HTR-8/SVneo (cell line): ENCODE measurements at places on chromosomes 6 and 20.

DNA sequence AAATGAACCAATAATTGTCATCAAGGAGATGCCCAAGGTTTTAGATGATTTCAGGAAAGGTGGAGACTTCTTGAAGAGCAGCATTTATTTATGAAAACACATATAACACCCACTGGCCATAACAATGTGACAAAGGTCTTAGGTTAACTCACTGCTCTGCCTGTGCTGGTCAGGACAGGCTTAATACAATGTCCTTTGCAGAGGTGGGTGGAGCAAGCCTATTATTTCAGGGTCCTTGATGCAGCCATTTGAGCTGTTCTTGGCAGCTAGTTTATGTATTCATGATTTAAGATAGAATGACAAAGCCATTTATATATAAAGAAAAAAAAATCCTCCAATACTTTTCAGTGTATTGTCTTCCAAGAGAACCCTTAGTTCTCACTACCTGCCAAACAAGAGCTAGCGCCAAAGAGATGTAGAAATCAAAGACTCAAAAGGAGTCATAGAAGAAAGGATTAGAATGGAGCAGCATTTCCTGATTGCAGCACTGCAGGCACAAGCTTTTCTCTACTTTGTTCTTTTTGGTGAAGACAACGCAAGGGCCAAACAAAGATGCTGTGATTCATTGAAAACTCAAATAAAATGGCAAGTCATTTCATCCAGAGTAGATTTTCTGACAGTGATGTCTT is 124.3 kb upstream of the TSHZ2 start:
- DNase-seq: no peak

DNA sequence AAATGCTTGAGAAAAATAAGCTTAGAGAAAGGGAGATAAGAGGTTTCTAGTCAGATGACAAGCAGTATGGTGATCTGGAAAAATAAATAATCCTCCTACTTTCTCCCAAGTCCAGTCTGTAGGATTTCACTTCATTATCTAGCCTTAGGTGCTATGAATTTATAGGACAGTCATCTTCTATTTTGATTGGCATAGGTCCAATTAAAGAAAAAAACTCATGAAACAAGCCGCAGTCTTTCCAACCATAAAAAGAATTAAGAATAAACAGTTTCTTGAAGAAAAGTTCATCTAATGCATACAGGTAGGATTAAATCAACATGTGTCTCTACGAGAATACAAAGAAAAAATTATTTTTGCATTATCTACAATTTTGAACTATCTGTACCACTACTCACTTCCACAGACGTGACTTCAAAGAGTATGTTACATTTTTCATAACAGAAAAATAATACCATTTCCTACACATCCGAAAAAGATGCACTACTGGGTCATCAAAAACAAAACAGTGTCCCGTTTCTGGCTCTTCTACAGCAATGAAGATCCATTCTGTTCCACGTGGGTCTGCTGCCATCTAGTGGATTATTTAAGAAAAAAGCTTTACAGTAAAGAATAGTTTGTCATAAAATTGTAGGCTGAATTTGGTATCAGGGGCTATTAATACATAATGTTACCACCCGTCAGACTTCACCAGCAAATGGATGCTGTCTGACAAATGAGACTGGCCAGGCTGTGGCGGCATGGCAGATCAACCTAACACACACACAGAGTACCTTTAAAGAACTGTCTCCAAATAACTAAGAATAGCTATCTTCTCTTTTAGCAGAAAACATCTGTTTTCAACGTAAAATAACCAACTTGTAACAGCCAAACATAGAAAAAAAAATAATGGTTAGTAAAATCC is 28.9 kb downstream of the STX7 start:
- peak; percentile 61 for DNase-seq

DNA sequence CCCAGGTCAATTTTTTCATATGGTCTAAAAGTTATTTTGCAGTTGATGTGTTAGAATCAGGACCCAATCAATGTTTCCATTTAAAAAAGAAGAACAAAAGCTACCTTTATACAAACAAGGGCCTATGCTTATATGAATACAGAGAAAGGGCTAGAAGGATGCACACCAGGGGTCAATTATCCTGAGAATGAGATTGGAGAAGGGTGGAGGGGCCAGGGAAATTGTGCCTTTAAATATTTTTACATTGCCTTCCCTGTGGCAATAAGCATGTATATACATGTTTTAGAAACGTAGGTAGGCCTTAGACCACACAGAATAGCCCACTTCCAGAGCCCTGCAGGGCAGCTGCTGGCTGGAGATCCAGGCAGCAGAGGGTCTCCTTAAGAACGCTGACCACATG is 12.7 kb downstream of the EXOC2 start:
- DNase-seq: no peak

DNA sequence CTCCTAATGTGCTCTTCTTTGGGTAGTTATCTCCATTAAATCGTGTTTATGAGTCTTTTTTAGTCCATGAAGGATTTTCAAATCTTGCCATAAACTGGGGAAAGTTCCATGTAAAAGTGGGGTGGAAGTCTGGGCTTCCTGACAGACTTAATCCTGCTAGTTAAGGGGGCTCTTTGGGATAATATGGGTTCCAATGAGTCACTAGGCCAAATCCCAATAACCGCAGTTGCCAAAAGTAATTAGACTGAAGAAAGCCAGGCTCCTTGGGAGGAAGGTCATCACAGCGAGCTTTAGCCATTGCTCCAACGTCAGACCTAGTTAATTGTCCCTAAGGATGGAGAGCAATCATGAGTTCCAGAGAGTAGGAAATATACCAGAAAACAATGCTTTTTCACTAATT is 10.8 kb downstream of the RSPO3 start:
- DNase-seq: no peak

GRCh38 chr20:25000268-25000801 is 7.8 kb upstream of the APMAP start:
- peak; percentile 51 for DNase-seq

GRCh38 chr20:45103072-45103471 is 2.1 kb upstream of the KCNS1 start:
- no peak for DNase-seq

- no peak for DNase-seq
These were observed 11.7 kb upstream of the RPS10 start for GRCh38 chr6:34437644-34437970.

- DNase-seq: no peak
These were observed 67.7 kb upstream of the PLEKHG1 start for GRCh38 chr6:150531957-150532356.

DNA sequence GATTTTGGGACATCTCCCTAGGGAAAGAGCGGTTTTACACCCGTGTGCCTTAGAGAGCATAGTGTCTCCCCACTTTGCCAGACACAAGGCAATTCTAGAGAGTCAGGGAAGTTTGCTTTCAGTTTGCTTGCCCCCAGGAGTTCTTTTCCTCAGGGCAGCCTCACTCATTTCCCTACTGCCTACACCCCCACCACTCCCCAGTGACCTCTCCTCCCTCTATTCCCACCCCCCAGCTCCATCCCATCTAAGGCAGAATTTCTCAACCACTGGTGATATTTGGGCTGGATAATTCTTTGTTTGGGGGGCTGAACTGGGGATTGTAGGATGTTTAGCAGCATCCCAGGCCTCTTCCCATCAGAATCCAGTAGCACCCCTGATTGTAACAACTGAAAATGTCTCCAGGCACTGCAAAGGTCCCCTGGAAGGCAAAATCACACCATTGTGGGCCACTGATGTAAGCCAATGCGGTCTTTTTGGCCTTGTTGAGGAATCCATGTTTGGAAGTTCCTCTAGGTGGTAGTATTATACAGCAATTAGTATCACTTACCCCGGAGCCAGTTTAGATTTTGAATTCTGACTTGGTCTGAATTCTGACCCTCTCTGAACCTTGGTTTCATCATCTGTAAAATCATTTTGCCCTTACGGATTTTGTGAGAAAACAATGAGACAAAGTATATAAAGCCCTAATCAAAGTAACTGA is 1.3 kb downstream of the EPPIN start:
- DNase-seq: peak; percentile 74

DNA sequence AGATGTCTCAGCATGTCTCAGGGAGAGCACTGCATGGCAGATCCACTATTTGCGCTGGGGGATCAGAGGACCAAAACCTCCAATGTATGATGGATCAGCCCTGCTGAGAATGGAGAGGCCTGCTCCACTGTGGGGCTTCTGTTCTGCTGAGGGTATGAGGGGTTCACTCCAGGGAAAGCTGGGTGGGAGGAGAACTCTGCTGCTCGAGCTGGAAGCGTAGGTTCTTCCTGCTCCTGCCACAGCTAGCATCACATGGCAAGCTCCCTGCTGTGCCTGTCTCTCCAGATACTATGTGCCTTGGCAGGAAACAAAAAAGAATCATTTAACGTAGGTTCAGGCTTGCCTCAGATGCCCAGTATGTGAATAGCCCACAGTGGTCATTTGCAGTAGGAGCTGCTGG is 105.8 kb downstream of the EPM2A start:
- no peak for DNase-seq

DNA sequence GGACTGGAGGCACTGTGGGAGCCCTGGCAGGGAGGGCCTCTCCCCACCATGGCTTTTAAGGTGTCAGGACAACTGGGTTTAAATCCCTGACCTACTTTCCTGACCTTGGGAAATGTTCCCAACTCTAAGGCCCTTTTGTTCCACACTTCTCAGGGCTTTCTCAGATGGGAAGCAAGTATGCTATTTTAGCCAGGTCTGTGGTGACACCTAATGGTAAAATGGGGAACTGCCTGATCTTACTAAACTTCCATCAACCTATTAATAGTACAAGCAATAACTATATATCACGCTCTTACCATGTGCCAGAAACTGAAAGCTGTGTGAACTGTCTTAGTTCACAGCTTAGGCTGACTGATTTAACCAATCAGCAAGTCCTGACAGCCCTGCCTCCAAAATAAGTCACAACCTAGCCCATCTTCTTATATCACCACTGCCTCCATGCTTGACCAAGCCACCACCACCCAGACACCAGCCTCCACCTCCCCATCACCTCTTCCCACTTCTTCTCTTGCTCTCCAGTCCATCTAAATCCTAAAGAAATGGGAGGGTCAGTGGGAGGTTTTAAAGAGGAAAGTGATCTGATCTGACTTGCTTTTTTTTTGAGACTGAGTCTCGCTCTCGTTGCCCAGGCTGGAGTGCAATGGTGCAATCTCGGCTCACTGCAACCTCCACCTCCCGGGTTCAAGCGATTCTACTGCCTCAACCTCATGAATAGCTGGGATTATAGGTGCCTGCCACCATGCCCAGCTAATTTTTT is 6.9 kb upstream of the BLCAP start:
- peak; percentile 80 for DNase-seq

GRCh38 chr6:168035661-168036545 is 38.4 kb downstream of the KIF25 start:
- DNase-seq: peak; percentile 32

DNA sequence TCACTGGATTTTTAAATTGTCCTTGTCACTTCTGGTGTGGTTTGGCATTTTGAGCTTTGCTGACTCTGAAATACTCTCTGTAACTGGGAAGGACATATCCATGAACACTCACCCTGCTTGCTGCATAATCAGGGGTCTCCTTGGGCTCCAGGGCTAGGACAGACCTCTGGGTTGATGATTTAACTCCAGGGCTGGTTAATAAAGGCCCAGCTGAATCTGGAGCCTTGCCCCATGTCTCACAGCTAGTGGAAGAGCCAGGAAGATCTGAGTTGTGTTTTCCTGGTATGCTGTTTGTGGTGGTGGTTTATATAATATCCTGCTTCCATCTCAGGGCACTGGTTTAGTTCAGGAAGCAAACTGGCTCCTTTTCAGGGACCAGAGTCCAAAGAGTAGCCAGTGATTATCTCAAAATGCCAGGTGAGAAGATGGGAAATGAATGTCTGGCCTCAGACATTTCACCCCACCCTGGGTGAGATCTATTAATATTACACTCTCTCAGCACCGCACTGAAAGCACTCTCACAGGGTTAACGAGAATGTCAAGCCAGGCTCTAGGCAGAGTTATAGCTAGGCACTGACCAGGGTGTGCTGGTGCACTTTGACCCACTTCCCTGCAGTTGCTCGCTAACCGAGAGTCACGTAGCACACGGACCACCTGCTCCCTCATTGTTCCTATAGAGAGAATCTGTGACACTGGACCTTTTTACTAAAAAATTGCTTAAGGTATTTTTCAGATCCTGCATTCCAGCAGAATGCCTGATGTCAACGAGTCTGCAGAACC is 90.1 kb upstream of the SLC22A16 start:
- DNase-seq: no peak

DNA sequence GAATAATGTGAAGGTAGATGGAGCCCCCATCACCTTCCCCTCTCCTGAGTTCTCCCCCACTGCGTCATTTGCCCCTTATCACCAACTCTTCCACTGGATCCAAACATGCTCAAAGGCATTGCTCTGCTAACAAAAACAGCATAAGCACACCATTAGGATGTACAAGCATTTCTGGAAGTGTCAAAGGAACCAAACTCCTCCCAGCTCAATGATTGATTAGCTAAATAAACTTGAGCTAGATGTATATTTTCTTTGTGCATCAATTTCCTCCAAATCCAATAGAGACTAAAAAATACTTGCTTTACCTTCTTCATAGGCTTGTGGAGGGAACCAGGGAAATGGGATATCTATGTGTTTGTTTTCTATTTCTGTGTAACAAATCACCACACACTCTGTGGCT is 248.4 kb upstream of the JARID2 start:
- no peak for DNase-seq

DNA sequence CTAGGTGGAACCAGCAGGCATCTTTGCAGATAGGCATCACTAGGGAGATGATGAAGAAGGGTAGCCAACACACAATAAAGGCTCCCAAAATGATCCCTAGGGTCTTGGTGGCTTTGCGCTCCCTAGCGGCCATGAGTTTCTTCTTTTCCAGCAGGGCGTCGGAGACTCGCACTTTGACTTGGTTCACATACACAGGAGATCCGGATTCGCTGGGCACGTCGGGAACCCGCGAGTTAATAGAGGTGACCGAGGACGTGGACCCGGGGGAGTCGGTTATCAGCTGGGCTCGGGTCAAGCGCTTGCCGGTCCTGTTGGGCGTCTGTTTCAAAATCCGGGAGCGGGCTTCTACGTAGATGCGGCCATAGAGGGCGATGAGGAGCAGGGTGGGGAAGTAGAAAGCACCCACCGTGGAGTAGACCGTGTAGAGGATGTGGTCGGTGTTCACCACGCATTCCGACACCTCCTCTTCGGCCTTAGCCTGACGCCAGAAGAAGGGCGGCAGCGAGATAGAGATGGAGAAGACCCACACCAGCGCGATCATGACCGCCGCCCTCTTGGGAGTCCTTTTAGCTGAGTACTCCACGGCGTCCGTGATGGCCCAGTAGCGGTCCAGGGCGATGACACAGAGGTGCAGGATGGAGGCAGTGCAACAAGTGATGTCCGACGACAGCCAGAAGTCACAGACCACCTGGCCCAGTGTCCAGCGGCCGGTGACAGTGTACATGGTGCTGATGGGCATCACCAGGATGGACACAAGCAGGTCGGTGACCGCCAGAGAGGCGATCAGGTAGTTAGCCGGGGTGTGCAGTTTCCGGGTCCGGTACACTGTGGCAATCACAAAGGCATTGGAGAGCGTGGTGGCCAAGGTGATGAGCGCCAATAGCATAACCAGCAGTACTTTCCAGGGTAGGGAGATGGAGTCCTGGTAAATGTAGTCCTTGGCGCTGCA is 658 bp downstream of the HTR1B start:
- DNase-seq: no peak

DNA sequence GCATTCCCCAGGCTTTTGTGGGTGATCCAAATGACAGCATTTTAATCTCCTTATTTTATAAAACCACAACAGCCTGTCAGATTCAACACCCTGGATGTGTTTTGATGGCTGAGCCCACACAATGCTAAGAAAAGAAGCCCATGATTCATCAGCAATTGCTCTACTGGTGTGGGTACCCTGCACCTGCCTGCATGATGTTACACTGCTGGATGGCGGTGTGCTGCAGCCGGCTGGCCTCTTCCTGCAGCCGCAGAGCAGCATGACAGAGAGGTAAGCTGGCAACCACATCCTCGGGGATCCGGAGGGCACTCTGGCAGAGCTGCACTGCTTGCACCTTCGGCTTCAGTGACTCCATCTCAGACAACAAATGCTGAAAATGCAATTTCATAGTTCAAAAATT is 327.5 kb downstream of the SYNE1 start:
- DNase-seq: no peak
